ENCODE measurements at places on chromosomes 5 and 9.

DNA sequence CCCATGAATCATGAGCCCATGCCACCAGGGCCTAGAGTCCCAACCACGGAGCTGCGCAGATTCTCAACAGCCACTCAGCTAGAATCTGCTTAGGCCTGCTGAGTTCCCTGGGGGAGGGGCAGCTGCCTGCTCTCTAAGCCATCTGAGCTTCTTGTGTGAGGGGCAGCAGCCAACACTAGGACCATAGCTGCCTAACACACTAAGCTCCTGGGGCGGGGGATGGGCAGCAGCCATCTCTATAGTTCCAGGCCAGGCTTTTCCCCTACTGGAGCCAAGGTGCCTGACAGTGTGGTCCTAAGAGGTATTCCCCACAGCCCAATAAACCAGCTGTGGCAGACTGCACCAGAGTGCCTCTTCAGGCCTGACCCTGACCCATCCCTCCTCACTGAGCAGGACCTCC, 255.9 kb upstream of the ACO1 start:
- no peak for DNase-seq

GRCh38 chr9:3495855-3496254, 29.9 kb downstream of the RFX3 start:
- DNase-seq = no peak

DNA sequence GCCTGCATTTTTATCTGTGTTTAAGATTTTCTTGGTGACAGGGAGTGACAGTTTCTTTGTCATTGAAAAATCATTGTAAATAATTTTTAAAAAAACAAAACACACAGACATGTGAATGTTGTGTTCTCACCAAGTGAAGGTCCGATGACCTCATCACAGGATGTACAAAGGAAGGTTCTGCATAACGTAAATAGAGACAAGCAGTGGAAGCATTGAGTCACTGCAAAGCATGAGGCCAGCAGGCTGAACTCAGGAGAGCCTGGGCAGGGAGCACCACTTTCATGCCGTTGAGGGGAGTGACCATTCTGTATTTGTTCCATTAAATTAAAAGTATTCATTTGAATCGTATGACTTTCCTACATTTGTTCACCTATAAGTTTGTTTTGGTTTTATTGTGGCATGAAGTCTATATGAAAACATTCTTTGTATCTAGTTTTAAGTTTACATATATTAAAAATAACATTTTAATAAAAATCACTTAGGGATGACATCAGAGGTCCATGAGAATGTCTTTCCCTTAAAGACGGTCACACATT, 70.4 kb upstream of the TLE1 start:
- DNase-seq = no peak

GRCh38 chr9:94714494-94714893, 12.0 kb upstream of the AOPEP start:
- DNase-seq = no peak

- DNase-seq = no peak
Measured at GRCh38 chr5:67020096-67020615, 176.4 kb downstream of the CD180 start.

GRCh38 chr5:40557501-40557900, 122.2 kb upstream of the PTGER4 start:
- no peak for DNase-seq

DNA sequence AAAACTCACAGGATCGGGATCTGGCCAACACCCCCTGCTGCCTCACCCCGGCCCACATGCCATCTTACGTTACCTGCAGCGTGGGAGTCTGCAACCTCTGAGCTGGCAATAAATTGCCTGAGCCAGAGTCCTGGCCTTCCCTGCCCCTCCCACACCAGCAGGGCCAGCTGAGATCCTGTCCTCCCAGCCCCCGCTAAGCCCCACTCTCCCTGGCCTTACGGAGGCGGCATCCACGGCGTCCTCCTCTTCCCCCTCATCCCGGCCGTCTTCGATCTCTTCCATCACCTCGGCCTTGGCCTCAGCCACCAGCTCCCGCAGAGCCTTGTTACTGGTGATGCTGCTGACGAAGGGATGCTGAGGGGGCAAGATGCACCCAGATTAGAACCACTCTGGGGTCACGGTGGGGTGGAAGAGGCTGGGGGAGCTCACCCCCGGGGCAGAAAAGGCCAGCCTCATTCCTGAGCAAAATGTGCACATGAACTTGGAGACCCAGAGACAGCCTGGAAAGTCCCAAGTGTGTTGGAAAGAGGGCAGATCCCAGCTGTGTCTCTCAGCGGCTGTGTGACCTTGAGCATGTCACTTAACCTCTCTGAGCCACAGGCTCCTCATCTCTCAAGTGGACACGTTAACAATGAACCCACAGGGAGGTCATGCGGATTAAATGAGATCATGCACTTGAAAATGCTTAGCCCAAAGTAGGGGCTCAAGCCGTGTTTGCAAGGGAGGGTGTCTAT, 89.9 kb upstream of the FBXW11 start:
- DNase-seq = no peak

GRCh38 chr9:136725612-136726011, 13.2 kb downstream of the DIPK1B start:
- no peak for DNase-seq

DNA sequence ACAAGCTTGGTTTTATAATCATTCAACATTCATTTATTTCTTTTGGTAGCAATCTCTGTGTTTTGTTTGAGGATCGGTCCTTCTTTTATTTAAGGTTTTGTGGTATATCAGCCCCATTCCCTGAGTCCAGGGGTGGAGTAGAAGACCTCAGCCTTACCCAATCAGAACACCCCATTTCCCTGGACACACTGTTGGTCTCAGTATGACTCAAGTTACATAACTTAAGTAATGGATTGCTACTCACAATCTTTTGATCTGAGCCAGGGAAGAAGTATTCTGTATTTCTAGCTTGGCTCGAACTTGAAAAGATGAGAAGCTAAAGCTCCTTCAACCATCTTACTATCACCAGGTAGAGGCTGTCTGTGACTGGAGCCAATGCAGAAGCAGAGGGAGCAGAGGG, 175.2 kb upstream of the HAPLN1 start:
- DNase-seq = no peak

DNA sequence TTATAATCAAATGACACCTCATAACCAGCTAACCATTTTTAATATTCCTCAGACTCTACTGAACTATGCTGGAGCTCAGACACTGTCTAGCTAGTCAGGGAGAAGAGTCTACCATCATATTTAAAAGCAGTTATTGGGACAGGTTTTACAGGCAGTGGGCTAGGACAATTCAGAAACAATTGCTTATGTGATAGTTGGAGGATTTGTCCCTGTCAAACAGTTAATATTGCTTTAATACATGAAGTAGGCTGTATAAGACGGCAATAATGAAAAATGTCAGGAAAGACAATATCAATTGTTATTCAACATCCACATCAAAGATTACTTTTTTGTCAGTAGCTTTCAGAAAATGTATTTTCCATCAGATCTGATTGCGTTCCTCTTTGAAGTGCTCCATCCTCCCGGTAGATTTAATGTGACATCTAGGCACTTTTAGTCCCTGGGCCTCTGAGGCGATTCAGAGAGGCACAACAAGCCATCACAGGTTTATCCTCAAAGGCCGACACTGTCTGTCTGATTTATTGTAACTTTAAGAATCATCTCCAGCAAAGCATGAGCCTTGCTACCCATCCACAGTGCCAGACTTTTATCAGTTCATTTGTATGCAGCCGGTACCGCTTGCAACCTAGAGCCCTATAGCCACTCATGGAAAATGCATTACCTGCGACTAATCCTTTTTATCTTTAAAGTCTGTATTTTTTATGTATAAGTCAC, 152.2 kb downstream of the PSAT1 start:
- no peak for DNase-seq

GRCh38 chr5:137582218-137582617, 83.1 kb upstream of the SPOCK1 start:
- no peak for DNase-seq

DNA sequence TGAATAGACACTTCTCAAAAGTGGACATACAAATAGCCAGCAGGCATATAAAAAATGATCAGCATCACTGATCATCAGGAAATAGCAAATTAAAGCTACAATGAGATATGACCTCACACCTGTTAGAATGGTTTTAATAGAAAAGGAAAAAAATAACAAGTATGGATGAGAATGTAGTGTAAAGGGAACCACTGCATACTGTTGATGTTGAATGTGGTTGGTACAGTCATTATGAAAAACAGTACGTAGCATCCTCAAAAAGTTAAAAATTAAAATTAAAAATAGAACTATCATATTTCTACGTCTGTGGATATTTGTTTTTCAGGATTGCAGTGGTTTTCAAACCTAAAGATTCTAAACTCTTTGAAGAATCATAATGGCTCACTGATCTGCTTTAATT, 215.1 kb upstream of the NREP start:
- DNase-seq = no peak

DNA sequence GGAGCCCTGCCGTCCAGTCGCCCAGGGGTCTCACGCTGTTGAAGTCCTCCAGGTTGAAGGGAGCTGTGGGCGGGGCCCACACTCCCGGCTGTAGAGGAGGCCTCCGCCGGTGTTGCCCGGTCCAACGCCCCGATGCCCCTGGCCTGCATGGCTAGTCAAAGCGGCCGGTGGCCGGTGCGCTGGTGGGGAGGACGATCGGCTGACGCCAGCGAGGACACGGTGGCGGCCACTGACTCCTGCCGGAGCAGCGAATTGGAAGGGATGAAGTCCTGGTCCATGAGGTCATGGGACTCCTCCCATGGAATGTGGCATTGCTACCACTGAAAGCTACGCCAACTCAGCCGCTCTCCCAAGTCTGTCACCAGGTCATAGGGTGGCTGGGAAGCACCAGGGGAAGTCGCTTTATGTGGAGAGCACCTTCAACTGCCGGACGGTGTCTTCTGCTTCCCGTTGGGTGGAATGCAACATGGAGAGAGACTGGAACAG, 11.8 kb downstream of the RCL1 start:
- DNase-seq = no peak

- DNase-seq = no peak
Measured at GRCh38 chr9:84592918-84593317, 76.6 kb upstream of the NTRK2 start.

DNA sequence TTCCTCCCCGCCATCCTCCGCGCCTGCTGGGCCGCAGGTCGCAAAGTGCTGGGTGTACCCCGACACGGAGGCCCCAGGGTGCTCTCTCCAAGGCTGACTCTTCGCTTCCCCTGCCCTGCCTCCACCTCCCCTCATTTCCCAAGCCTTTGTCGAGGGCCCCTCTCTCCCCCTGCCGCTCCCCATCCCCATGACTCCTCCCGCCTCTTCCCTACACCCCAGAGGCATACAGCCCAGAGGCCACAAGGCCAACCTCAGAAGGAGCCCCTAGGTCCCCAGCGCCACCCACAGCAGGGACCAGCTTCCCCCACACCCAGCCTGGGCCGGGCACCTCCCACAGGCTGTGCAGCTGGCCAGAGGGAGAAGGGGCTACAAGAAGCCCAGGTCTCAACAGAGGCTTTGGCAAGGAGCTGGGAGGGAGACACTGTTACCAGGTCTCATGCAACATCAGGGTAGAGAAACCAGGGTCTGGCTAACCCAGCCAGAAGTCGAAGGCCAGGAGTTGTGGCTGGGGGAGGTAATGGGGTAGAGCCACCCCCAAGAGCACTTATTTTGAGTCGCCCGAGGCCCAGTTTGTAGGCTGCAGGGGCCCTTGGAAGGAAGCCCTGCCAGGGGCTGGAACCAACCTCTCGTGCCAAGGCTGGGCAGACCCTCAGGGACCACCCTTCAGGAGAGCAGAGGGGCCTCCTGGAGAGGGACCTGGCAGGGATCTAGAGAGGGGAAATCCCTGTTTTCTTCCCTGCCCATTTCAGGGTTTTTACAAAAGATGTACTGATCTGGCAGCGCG, 24.5 kb upstream of the SARDH start:
- DNase-seq = no peak

DNA sequence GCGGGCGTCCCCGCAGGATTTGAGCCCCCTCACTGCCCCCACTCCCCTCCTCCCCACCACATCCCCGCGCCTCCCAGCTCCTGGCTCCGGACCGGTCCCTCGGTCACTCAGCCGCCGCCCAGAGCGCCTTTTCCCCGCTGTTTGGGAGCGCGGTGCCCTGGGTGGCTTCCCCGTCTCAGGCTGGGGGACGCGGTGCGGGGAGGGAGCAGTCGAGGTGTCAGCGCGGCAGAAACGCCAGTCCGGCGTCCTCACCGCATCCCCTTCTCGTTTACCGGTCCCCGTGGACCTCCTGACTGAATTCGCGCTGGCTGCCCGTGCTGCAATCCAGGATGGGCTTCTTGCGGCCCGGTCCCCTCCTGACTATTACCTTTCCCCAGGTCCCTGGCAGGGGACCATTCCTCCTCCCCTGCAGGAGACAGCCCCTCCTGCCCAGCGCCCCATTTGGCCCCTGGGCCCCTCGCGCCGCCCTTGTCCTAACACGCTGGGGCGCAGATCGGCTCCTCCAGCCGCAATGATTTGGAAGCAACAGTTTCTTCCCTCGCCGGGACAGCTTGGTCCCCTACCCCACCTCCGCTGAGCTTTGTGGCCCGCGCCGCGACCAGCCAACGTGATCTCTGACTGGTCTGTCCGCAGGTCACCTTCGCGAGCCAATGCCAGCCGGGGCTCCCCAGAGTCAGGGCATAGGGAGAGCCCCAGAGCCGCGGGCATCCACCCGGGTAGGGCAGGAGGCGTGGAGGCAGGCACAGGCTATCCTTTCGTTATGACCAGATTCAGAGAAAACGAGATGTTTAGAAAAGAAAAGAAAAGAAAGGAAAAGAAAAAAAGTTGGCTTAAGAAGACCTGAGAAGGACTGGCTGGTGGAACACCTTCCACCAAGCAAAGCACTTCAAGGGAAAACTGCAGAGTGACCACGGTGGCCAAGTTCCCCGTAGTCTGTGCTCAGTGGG, 1.2 kb downstream of the ANKRD33B start:
- DNase-seq = no peak

- no peak for DNase-seq
Measured at GRCh38 chr9:17881371-17881770, 302.5 kb downstream of the SH3GL2 start.

- DNase-seq = no peak
Measured at GRCh38 chr9:21993893-21994555, at the start of gene CDKN2A. Gene CDKN2A (minus strand): TSS chr9:21994392.

DNA sequence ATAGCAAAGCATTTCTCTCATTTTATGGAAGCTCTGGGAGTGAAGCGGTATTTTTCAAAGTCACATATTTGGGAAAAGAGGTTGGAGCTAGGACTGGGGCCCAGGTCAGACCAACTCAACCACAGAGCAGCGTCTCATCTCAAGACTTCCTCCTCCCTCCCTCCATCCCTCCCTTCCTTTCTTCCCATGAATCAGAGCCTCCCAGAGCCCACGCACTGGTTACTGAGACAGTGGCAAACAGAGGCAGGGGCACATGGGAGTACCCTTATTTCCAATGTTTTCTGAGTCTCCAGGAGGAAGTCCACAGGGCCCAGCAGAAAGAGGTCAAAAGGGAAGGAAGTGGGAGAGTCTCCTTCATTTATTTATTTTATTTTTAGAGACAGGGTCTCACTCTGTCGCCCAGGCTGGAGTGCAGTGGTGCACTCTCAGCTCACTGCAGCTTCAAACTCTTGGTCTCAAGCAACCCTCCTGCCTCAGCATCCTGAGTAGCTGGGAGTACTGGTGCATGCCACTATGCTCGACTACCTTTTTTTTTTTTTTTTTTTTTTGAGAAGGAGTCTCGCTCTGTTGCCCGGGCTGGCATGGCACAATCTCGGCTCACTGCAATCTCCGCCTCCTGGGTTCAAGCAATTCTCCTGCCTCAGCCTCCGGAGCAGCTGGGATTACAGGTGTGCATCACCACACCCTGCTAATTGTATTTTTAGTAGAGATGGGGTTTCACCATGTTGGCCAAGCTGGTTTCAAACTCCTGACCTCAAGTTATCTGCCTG, 52.5 kb upstream of the CDKN2AIPNL start:
- no peak for DNase-seq

- no peak for DNase-seq
Measured at GRCh38 chr5:80915716-80916115, 44.4 kb upstream of the RASGRF2 start.

GRCh38 chr5:5906778-5907177, 471.6 kb downstream of the MED10 start:
- DNase-seq = no peak

Measured in stimulated activated CD4-positive, alpha-beta T cell treated with anti-CD3 and anti-CD28 coated beads, Interleukin-15, amount 100 ng/mL, for 48 hours (primary cell).